Dorsolateral prefrontal cortex (tissue), 122 donors: ENCODE measurements at places on chromosomes 5 and 9. TPM values are rescaled to one million over a fixed set of nuclear protein-coding genes. Genes with fewer than 3 reads are reported as not detected.
A peak's percentile ranks its signal among the peaks of the same experiment; 100 is the strongest.

GRCh38 chr9:129484352-129485000, 136.4 kb downstream of the C9orf50 start:
- DNase-seq = no peak

GRCh38 chr5:110177729-110178128, 488.0 kb downstream of the MAN2A1 start:
- DNase-seq = no peak

DNA sequence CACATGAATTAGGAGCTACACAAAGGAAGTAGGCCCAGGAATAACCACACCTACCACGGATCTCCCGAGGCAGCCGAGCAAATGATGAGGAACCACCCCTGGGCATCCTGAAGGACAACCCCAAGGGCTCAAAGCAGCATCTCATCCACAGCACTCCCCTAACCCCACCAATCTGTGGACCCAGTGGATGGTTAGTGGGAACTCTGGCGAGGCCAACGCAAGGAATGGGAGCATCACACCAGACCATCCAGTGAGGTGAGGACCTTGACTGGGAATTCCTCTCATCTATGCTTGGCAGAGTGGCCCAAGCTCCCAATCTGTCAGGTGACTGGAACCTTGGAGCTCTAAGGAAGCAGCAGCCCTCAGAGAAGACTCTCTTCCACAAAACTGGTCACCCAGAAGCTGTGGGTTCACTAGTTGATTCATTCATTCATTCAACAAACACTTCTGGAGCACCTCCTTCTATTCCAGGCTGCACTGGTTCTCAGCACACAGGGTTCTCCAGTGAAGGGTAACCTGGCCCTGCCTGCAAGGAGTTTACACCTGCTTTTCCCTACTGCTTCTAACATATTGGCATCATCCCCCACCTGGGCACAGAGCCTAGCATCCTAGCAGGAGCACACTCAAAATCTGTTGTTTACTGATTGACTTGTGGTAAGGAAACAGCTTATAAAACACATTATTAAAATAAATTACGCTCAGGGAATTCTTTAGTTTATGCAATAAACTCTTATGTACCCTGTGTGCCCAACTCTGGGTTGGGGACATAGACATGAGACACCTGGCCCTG, 4.9 kb downstream of the ACSL6 start:
- DNase-seq = no peak

DNA sequence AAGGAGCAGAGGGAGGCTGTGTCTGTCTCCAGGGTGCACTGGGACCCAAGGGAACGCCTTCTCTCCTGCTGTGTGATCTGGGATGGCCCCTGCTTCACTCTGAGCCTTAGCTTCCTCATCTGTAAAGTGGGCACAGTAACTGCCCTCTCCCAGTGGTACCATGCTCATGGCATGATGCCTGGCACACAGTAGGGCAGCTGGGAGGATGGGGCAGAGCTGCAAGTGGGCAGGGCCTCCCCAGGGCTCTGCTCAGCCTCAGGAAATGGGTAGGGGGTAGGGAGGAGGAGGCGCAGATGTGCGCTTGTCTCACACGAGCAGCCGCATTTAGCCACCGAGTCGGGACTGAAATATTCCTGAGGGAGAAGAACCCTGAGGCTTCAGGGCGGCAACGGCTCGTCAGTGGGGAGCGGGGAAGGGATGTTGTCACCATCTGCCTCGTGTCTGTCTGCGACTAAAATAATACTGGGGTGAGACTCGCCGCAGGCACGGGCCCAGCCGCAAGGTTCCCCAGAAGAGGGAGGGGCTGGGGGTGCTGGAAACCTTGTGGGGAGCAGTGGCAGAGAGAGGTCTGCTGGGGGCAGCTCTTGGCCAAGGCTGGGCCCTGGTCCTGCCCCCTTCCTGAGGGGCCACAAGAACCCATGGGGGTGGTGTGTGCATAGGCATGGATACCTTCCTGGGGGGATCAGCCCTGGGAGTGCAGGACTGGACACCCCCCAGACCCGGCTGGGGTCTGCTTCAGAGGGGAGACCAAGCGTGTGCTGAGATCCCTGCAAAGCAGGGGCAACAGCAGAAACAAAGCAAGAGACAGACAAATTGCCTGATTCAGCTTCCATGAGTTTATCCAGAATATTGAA, 55.2 kb upstream of the PSD2 start:
- peak; percentile 76 for DNase-seq

The PCDHB2 gene
- total RNA-seq = 10.0 TPM
